RPMI7951 (cell line): ENCODE measurements at places on chromosomes 7 and 10. TPM values are rescaled to one million over a fixed set of nuclear protein-coding genes. Genes with fewer than 3 reads are reported as not detected.

The CLIP2 gene
- total RNA-seq = 7.8 and 12.0 TPM in 2 replicates

- DNase-seq = peak; percentile 57
Measured at GRCh38 chr10:48291190-48291589, 15.3 kb upstream of the MAPK8 start.

The ZNF425 gene
- 0.48 and 1.3 TPM in 2 replicates for total RNA-seq

DNA sequence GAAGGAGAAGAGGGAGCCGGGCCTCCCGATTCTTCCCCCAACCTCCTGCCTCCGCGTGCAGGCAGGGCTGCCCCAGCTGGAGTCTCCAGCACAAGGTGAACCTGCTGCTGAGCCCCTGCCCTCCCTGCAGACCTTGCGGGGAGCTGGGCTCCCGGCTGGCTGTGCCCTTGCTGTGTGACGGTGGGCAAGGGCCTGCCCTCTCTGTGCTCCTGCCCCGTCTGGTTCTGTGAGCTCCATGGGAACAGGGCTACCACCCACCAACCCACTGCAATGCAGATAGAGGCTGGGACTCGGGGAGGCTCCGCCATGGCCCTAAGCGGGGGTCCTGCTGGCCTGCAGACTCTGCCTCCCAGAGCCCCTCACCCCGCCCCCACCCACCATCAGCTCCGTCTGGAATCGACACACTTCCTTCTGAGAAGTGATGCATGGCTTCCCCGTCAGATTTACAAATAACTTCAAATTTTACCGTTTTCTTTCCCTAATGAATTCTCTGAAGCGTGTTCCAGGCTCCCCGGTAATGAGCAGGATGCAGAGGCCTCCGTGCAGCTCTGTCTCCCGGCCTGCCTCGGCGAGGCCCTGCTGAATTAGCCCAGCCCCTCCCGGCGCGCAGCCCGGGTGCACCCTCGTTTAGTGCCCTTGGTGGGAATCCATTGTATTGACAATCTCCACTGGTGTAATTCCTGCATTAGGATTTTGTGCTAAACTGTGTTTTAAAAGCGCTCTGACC lies 111.0 kb downstream of the MICALL2 start:
- no peak for DNase-seq

DNA sequence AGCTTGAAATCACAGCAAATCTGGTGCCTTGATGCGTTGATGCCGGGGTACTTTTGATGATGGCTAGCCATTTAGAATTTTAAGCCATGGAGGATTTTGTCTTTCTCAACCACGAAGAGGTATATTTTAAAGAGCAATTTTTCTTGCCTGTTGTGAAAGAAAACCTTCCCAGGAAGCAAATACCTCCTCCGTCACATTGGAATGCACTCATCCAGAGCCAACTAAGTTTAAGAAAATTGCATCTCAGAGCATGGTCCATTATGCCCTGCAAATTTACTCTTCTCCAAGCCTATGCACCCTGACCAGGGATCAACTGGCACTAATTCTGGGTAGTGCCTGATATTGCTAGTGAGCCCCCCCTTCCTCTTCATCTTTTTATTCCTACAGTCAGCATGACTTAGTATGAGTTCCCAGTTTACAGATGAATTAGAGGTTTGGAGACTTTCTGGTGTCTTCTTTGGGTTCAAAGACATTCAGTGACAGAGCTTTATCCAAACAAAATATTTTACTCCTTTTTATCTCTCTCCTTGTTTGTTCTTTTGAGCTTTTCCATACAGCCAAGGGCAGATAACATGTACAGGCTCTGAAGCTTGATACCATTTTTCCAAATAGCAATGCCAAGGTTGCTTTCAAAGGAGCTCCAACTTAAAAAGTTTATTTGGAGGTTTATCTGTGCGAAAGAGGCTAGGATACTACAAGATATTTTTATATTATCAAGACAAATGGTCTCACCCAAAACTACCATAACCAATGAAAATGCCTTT lies 56.6 kb upstream of the ANK3 start:
- DNase-seq = no peak

The FAM25A gene
- not detected in 2 replicates for total RNA-seq

The ZC3HAV1L gene
- total RNA-seq = 11.4 and 15.8 TPM in 2 replicates

DNA sequence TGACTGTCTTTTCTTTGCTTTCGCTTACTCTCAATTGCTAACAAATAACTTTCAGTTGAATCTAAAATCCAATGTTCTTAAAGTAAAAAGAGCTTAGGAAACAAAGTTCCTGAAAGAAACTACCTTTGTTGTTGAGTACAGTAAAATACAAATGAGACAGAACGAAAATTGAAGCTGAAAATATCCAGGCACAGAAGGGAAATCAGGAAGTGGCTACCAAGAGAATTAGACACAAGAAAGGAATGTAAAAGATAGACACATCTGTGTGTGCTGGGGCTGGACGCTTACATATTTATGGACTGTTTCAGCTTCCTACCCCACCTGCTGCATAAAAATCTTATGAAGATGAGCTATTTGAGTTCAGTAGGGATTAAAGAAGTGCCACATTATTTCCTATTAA lies 161.7 kb upstream of the PLXDC2 start:
- DNase-seq = peak; percentile 63

- DNase-seq = no peak
Measured at GRCh38 chr10:70956029-70956759, 67.8 kb upstream of the PCBD1 start.

GRCh38 chr7:64625114-64626082 lies 40.5 kb upstream of the ZNF107 start:
- DNase-seq = no peak

DNA sequence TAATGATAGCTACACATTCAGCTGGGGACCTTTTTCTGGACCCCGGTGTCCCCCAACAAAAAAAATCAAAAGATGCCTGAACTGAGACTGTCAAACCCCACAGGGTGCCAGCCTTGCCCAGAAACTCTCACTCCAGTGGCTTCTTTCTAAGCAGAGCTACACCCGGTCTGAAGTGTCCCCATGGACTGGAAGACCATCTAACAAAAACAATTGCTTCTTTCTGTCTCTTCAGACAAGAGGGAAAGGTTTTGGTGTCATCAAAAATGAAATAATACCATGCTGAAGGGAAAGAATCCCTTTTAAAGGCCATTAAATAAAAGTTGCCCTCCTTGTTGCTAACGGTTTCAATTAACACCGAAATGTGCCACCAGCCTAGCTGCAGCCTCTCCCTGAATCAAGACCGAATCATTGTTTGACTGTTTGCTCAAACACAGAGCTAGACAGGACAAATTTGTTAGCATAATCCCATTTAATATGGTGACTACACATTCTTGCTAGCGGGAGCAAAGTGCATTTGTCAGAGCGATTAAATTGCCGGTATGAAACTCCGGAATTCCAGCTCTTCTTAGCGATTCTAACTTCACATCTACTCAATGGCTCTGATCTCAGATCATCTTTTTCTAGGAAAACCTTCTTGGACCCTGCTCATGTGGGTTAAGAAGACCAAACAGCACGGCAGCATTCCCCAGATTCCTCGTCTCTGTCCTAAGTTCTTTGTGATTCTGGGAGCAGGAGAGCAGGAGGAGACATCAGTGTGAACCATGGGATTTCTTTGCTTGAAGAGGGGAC lies 397.5 kb upstream of the PRKCQ start:
- no peak for DNase-seq

DNA sequence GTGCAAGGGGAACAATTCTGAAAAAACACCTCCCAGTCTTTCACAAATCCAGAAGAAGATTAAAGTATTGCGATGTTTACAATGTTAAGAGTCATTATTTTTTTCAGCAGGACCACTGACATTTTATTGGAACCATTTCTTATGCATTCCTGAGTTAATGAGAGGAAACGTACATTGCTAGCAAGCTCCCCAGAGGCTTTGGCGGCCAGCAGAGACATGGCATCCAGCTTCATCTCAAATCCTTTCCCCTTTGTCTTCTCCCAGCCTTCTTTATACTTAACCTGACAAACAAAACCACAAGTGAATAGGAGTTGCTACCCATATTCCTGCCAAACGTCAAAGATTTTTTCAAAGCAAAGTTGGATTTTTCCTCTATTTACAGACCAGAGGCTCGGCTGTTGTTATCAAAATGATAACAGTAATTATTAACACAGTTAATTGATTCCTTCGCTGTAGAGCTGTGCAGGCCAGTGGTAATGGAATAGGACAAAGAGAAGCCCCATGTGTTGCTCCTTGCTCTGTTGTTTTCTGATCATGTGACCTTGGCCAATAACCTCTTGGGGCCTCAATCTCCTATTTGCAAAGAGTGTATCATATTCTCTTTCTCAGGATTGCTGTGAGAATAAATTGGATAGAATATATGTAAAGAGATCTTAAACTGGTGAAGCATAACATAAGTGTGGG lies 32.0 kb downstream of the NRAP start:
- no peak for DNase-seq

The LIPF gene
- not detected in 2 replicates for total RNA-seq

The FOXI2 gene
- not detected in 2 replicates for total RNA-seq
